ENCODE measurements at places on chromosomes 12 and 14.

DNA sequence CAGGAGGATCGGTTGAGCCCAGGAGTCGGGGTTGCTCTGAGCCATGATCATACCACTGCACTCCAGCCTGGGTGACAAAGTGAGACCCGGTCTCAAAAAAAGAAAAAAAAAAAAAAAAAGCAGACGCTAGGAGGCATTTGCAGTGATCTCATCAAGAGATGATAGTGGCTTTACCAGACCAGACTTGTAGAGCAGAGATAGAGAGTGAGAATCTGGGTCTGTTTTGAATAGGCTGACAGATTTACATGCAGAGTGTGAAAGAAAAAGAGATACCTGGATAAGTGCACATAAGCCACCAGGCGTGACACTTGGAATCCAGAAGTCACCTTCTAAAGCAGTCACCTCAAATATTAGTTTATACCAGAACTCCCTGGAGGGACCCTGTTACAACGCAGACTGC is 21.1 kb upstream of the FLRT2 start:
- DNase-seq: no peak

GRCh38 chr14:63524537-63525155 is 18.5 kb downstream of the PPP2R5E start:
- no peak for DNase-seq

GRCh38 chr12:58554522-58555157 is 365.7 kb downstream of the LRIG3 start:
- DNase-seq: no peak

GRCh38 chr12:38587594-38587993 is 271.0 kb downstream of the ALG10B start:
- DNase-seq: no peak

- DNase-seq: no peak
Observed at GRCh38 chr14:30528119-30528518, 30.8 kb upstream of the G2E3 start.

DNA sequence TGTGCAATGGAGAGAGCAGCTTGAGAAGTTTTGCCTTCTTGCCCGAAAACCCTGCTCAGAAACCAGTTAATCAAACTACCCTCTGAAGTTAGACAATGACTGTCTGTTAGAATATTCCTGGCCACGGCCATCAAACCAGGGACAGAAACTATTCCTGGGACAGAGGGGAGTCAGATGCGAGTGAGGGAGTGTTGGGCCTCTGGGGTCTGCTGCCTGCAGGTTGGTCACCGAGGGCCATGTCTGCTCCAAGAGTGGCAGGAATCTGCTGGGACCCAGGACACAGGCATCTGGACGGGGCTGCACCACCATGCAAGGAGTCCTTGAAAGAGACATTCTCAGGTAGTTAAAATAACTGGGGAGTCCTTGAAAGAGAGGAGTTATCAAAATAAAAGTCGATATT is 16.9 kb upstream of the EIF2B2 start:
- DNase-seq: no peak

DNA sequence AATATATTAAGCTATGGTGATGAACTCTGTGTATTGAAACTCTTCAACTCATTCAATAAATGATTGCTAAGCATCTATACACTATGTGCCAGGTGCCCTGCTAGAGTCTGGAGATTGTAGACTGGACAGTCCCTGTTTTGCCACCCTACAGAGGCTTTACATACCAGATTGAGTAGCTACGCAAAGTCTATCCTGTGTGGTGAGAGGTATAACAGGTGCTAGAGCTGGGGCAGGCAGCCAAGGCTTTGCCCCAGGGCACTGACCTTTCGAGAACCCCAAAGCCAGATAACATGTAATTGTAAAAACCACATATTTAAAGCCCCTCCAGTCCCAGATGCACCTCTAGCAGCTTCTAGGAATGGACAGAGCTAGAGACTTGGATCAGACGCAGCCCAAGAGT is 52.8 kb downstream of the PPM1H start:
- DNase-seq: no peak

DNA sequence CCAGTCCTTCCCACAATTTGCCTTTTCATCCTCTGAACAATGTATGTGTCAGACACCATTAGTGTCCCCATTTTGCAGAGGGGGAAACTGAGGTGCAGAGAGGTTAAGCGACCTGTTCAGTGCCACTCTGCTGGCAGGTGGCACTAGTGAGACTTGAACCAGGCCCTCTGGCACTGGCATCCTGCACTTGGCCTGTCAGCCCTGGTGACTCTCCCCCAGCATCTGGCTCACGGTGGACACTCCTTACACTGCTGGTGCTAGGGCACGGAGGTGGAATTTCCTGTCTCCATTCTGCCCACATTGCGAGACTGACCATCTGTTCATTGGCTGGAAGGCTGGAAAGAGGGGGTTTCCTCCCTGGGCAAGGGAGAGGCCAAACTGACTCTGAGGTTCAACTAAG is 48.7 kb downstream of the CCNK start:
- no peak for DNase-seq

- DNase-seq: no peak
Observed at GRCh38 chr12:88334271-88334670, 192.2 kb downstream of the TMTC3 start.

DNA sequence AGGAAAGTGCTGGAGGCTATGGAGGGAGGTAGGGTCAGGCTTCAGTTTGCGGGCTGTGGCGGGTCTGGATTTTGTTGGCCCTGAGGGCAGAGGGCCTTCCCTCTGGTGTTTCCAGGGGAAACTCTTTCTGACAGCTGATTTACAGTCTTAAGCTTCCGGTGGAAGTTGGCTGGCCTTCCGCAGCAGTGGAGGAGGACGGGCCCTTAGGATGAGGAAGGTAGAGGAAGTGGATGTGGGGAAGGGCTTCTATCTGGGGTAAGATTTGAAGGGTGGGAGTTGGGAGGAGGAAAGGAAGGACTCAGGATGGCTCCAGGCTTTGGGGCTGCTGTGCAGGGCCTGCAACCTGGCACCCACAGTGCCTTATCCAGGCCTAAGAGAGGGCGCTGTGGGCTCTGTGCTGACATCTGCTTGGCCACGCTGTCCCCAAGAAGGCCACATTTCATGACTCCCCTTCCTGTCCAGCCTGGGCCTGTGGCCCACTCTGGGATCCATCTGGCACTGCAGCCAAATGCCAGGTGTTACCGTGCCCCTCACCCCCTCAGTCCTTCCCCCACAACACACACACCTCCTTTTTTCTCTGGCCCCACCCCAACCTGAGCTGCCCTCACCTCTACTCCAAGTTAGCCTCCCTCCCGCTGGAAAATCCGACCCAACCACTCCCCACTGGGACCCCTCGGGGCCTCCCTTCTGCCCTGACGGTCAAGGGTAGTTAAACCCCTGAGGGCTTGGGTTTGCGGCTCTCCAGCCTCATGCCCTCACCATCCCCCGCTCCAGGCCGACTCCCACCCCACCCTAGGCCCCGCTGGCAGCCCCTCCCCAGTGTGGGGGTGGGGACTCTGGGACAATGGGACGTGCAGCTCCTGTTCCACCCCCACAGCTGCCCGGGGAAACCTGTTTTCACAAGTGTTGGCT is 7.7 kb upstream of the PPP1R13B start:
- no peak for DNase-seq

DNA sequence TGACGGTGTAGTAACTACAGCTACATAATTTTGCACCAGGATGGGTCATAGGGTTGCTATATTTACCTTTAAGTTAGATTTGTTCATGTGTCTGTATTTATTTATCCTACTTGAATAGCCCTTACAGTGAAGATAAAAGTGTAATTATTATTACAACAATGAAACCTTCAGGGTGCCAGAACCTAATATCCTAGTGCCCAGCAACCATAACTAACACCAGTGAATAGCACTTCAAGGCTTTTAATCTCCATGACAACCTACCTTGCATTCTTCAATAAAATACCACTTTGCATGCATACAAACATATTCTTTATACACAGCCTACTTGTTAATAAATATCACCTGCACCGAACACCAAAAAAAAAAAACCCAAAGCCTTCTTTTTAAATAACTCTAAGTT is 58.7 kb upstream of the G2E3 start:
- no peak for DNase-seq

Data from aorta (tissue), 5 donors.